Activated CD4-positive, CD25-positive, alpha-beta regulatory T cell treated with anti-CD3 and anti-CD28 coated beads, Interleukin-2, amount 50 U/mL, for 72 hours (primary cell): ENCODE measurements at places on chromosomes 7 and 10.

DNA sequence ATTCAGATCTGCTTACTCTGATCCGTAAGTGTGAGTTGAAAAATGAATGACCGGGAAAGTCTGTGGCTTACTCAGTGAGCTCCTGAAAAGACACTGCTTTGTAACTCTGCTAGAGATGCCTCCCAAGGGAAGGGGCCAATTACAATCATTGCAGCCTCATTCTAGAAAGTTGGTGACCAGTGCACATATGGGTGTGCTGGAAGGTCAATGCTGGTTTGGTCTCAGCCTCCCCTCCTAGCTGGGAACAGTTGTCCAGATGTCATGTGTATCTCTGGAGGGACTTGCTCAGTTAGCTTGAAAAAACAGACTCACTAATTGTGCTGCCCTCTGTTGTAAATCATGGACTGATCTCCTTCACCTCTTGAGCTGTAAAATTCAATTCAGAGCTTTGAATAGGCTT lies 405.0 kb downstream of the ADRA2A start:
- DNase-seq = no peak

DNA sequence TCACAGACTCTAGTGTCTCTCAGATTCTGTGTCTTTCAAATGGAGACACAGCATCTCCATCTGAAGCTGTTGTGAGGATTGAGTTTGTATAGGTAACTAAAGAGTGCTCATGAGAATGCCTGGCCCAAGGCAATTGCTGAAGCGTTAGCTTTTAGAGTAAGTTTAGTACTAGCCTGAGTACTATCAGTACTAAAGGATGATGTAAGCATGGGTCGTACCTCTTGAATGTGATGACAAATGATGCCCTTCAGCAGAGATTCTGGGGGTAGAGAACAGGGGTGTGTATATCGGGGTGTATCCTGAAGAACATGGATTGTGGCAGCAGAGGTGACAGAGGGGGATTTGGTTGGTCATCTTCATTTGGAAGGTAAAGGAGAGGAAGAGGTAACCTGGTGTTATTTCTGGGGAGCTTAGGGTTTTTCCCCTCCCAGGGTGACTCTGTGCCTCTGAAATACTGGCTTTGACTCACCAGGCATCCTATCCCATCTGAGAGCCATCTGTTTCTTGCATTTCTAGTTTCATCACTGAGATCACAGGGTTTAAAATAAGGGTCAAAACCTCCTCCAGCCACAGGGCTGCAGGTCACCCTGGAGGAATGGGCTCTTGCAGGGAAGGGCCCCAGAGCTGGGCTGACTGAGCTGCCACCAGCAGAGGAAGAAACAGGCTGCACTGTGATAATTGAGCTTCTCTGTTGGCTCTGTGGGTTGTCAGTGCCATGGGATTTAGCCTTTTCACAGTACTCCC lies 756.0 kb downstream of the KCNMA1 start:
- DNase-seq = no peak

DNA sequence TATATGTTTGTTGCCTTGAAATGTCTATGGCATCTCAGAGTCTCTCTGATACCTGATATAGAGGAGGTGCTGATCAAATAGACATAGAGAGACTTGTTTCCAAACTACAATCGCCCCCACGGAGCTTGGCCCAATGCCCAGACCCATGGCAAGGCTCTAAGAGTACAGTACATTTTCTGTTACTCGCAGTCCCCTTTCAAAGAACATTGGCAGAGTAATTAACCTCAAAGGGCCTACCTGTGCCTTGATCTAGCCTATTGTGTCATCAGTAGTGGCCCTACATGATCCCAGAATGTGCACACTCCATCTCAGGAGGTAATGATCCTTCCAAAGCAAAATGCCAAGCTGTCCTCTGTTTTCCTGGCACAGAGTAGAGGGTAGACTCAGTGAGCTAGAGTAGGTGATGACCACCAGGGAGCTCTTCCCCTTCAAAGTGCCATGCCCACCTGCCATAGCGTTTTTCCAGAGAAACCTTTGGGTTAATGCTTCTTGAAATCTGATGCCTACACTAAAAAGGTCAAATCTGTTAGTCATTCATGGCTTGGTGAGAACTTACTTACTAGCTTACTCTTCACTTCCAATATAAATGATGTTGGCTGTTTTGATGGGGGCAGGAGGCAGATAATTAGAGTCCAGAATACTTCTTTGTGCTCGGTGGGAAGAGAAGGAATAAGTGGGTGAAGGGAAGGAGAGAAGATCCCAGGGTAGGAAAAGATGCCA lies 41.2 kb upstream of the ACSL5 start:
- no peak for DNase-seq

GRCh38 chr7:42017349-42017986 lies 219.5 kb downstream of the GLI3 start:
- no peak for DNase-seq

- no peak for DNase-seq
These were observed 14.7 kb downstream of the KCNMA1 start for GRCh38 chr10:77622889-77623291.

GRCh38 chr10:88525371-88526069 lies 57.6 kb downstream of the RNLS start:
- no peak for DNase-seq

DNA sequence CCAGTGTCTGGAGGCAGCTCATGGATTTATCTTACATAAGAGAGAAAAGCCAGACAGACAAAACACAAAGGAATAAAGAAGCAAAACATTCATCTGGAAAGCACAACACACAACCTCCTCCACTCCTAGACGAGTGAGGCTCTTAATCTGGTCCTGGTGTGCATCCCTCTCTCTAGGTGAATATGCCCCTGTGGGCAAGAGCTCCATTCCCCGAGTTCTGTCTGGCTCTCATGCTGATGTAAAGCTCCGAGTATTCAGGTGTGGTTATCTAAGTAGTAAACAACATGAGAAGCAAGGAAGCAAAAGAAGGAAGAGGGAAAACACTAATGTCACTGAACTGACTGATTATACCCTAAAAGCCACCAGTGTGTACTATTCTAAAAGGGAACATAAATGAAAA lies 47.9 kb upstream of the FEZF1 start:
- no peak for DNase-seq

DNA sequence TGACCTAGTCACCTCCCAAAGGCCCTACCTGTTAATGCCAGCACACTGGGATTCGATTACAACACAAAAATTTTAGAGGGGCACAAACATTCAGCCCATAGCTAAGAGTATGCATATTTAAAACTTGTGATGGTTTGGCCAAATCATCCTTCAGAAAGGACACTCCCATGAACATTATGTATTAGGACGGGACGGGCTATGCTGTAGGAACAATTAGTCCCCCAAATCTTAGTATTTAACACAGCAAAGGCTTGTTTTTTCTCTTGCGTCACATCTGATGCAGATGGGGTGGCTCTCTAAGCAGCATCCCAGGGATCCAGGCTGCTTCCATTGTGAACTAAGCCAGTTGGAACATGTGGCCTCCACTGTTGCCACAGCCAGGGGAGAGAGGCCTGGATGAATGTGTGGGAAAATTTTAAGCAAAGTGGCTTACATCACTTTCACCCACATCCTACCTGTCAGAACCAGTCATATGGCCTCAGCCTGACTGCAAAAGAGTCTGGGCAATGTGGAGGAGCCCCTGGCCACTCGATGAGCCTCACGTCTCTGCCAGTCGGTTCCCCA lies 26.6 kb downstream of the CHST3 start:
- DNase-seq = no peak
